NCI-H1930 (cell line): ENCODE measurements at places on chromosomes 5 and 9.

- no peak for DNase-seq
These were observed 17.6 kb downstream of the PSAT1 start for GRCh38 chr9:78314550-78314949.

- no peak for DNase-seq
These were observed 105.6 kb upstream of the PCA3 start for GRCh38 chr9:76658510-76659231.

GRCh38 chr5:97936231-97936630 is 753.2 kb upstream of the RIOK2 start:
- DNase-seq, result no peak

DNA sequence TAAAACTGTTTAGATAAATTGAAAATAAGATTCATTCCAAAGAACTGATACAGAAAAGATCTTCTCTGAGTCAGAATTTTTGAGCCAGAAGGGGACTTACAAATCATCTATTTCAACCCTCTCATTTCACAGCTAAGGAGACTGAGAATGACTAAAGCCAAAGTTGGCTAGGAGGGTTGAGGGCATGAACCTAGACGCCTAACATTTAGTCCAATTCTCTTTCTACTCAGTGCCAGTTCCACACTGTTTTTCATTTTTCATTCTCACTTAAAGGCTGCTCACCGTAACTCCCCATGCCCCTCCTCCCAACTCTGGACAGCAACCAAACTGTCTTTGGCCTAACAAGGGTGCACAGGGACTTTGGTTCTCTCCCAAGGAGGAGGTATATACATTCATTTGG is 364.0 kb downstream of the NDUFS4 start:
- no peak for DNase-seq

DNA sequence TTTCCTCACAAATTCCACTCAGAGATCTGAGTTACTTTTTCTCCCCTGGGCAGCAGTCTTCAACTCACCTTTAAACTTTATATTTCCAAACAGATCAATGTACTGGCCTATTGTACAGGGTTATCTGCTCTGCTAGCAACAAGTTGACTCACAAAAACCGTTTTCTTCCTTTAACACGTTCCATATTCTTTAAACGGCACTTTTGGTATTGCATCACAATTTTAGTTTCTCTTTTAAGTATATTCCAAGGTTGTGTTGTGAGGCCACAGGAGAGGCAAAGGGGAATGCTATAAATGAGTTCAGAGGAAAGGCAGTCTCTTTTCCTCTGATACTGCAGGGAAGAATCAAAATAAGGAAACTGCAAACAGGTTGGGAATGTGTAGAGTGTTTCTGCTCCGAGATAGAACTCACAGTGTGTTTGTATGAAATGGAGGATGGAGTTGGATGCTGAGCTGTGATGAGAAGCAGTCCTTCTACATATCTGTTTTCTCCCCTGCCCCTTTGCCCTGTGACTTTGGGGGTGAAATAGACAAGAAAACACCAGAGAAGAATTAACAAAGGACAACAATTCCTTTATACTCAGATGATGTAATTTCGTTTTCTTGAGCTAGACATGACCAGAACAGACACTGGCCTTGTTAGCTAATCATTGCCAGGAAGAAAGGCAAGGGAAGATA is 9.9 kb upstream of the ALDOB start:
- no peak for DNase-seq

DNA sequence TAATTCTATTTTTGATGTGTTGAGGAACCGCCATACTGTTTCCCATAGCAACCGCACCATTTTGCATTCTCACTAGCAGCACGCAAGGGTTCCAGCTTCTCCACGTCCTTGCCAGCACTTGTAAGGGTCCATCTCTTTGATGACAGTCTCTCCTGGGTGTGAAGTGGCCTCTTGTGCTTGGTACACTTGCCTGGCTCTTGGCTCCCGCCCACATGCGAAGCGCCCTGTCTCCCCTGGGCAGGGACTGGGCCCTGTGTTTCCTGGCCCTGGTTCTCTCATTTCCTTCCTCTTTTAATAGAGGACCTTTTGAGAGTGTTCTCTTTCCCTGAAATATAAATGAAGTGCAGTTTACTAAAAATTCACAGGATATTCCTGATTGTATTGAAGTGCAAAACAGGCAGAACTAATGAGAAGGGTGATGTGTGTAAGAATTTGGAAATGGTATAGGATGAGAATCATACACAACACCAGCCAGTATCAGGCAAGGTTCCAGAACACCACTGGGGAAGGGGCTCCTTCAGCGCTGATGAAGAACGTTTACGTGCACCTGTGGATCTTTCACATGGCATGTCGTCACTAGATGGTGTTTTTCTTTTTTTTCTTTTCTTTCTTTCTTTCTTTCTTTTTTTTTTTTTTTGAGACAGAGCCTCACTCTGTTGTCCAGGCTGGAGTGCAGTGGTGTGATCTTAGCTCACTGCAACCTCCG is 73.0 kb downstream of the EHMT1 start:
- DNase-seq, result no peak

DNA sequence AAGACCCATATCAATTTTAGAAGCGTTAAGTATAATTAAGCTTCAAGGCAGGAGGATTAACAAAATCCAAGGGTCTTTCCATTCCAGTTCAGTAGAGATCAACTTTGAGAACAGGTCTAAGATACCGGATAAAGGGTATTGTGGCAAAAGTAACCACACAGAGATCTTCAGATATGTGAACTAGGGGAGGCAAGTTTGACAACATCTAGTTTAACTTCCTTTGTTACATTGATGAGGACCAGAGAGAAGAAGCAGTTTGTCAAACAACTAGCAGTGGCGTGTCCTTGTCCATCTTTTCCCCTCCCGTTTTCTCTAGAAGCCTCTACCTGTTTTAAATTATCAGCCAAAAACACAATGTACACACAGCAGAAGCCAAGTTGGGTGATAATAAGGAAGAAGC is 8.6 kb downstream of the SLC36A2 start:
- DNase-seq, result no peak

GRCh38 chr9:88837731-88838130 is 153.5 kb upstream of the S1PR3 start:
- DNase-seq, result no peak

- DNase-seq, result no peak
These were observed 318.4 kb upstream of the NMUR2 start for GRCh38 chr5:152723482-152723881.

- DNase-seq, result no peak
These were observed 223.5 kb downstream of the SH3GL2 start for GRCh38 chr9:17802249-17802857.

DNA sequence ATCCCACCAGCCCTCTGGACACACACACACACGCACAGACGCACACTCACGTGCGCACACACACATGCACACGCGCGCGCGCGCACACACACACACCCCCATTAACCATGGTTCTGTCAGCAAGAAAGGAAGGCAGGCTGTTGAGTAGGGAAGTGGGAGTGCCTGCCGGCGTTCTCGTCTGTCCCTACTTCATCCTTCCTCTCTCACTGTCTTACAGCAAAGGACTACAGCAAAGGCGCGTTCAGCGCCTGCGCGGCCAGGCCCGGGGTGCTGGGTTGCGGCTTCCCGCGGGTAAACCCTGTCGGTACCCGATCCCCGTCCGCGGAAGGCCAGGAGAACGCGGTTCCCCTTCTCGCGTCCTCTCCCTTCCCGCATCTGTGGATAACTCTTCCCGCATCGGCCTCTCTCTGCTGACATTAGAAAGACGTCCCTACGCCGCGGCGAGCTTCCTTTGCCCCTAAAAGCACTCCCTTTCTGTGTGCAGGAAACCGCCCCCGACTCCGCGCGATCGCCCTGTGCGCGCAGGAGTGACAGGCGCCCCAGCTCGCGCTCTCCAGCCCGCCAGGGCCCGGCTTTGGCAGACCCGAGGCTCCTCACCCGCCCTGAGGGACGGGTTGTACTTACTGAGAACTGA is 219.2 kb downstream of the AGTPBP1 start:
- DNase-seq, result no peak

- DNase-seq, result no peak
These were observed 654.3 kb downstream of the CCDC171 start for GRCh38 chr9:16207161-16207560.

DNA sequence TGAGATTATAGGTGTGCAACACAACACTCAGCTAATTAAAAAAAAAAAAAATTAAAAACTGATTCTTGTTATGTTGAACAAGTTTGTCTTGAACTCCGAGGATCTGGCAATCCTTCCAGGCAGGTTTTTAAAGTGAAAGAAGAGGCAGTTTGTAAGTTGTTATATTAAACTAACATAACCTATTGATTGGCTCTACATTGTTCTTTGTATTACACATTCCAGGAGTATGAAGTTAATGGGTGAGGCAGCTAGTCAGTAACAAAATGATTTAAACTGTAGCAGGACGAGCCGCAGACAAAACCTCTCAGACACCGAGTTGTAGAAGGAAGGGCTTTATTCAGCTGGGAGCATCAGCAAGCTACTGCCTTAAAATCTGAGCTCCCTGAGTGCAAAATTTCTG is 1953.9 kb upstream of the CDH6 start:
- no peak for DNase-seq

DNA sequence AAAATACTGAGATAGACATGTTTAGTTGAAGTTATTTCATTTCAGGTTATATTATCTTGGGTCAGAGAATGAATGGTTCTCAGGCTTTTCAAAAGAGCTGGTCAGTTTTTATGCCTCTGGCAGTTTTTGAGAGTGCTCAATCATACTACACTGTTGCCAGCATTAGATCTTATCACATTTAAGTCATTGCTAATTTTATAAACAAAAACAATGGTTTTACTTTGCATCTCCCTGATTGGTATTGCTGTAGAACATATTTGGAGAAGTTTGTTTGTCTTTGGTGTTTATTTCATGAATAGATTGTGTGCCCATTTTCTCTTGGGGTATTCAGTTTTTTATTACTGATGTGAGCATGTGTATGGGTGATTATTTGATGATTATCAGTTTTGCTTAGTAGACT is 1.5 kb downstream of the CATSPER3 start:
- no peak for DNase-seq

GRCh38 chr9:87898151-87898550 is 15.5 kb downstream of the SPATA31E1 start:
- no peak for DNase-seq

DNA sequence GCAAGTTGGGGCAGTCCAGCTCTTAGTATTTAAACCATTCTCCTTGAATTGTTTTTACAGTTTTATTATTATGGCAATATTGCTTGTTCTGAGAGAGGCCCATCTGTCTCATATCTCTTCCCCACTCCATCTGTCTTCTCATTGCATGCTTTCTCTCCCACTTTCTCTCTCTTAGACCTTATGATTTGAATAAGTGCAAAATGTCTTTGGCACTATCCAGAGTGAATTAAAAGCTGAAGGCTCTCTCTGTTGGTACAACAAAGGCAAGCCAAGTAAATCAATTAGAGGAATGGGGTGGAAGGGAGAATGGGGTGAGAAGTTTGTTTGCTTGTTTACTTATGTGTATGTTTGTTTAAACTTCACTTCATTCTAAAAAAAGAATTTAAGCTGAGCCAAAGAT is 195.3 kb upstream of the RFX3 start:
- no peak for DNase-seq

DNA sequence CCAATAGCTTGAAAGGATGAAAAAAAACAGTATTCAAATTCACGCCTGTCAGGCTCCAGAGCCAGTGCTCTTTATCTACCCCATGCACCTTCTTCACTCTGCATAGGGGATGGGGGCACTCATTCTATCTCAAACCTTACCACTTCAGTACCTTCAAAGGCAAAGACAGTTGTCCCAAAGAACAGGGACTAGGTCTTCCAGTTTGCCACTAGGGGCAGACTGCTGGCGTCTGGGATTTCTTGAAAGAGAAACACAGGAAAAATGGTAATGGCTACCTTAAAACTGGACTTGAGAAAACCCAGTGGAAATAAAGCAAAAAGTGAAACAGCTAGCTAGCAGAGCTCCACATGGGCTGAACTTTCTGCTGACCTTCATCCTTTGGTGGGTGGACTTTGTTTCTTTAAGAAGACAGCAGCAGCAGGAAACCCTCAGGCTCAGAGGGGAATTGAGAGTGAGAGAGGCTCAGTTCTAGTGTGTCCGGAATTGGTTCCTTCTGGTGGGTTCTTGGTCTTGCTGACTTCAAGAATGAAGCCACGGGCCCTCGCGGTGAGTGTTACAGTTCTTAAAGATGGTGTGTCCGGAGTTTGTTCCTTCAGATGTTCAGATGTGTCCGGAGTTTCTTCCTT is 41.0 kb upstream of the SLC36A1 start:
- no peak for DNase-seq

DNA sequence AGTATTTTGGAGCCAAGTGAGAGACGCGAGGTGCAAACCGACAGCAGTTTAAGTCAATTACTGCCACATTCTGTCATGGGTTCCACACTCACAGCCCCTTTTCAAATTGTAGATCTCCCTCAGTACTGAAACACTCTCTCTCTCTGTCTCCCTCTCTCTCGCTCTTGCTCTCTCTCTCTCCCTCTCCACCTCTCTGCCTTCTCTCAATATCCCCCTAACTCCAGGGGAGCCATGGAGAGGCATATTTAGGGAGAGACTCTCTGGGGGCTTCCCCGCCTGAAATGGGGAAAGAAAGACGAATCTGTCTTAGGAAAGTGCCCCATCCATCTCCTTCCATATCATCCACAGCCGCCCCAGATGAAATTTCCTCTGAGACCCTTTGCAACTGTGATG is 1.6 kb downstream of the BRINP1 start:
- DNase-seq, result no peak

- no peak for DNase-seq
These were observed 68.8 kb downstream of the ITGA1 start for GRCh38 chr5:52856564-52856963.

DNA sequence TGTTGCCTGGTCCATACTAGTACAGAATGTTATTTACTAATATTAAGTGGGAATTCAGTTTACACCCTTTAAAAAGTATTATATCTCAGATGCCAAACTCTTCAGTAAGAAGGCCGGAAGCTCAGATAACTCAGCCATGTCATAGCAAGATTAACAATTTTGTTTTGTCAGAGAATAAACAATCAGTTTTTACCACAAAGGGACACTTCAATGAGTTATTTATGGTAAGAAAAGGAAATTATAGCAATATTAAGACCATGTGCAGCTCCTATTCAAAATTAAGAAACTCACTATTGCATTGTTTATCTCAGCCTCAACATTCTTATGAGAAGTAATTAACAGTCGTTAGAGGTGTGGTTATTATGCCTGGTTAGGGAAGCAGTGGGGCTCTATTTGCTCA is 13.1 kb upstream of the ARL15 start:
- no peak for DNase-seq

DNA sequence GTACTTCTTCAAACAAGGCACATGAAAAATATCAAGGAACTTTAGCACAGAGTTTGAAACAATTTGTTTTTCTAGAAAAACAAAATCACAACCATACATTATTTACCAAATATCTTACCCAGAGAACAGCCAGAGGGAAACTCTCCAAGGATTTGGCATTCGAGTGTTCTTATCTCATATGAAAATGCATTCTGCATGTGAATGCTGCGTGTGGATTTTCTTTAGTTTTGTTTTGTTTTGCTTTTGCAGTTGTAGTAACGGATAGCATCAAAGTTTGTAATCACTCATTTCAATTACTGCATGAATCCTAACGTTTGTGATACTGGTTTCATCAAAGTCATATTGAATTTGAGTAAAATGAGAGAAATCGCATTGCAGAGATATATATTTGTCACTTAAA is 28.0 kb downstream of the ADAMTSL1 start:
- DNase-seq, result no peak
